ENCODE measurements at places on chromosomes 16 and 17. TPM values are rescaled to one million over a fixed set of nuclear protein-coding genes. Genes with fewer than 3 reads are reported as not detected.

DNA sequence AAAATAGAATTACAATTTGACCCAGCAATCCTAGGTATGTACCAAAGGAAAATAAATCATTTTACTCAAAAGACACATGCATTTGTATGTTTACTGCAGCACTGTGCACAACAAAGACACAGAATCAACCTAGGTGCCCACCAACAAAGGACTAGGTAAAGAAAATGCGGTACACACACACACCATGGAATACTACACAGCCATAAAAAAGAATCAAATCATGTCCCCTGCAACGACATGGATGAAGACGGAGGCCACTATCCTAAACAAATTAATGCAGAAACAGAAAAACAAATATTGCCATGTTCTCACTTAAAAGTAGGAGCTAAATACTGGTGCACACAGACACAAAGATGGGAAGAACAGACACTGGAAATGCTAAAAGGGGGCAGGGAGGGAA is 36.2 kb downstream of the BRD7 start:
- no peak for DNase-seq

GRCh38 chr16:81564421-81564911 is 119.9 kb downstream of the CMIP start:
- no peak for DNase-seq

GRCh38 chr16:11757671-11758545 is 15.3 kb upstream of the TXNDC11 start:
- DNase-seq: no peak

DNA sequence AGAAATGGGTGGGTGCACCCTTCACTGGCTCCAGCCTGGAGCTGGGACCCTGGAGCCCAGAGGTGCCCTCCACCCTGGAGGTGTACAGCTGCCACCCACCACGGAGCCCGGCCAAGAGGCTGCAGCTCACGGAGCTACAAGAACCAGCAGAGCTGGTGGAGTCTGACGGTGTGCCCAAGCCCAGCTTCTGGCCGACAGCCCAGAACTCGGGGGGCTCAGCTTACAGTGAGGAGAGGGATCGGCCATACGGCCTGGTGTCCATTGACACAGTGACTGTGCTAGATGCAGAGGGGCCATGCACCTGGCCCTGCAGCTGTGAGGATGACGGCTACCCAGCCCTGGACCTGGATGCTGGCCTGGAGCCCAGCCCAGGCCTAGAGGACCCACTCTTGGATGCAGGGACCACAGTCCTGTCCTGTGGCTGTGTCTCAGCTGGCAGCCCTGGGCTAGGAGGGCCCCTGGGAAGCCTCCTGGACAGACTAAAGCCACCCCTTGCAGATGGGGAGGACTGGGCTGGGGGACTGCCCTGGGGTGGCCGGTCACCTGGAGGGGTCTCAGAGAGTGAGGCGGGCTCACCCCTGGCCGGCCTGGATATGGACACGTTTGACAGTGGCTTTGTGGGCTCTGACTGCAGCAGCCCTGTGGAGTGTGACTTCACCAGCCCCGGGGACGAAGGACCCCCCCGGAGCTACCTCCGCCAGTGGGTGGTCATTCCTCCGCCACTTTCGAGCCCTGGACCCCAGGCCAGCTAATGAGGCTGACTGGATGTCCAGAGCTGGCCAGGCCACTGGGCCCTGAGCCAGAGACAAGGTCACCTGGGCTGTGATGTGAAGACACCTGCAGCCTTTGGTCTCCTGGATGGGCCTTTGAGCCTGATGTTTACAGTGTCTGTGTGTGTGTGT is 46.8 kb downstream of the IL21R start:
- DNase-seq: no peak

GRCh38 chr16:80938004-80938878 is 68.4 kb downstream of the CMC2 start:
- no peak for DNase-seq

- DNase-seq: no peak
Measured at GRCh38 chr17:48933035-48933434, 11.6 kb downstream of the SNF8 start.

DNA sequence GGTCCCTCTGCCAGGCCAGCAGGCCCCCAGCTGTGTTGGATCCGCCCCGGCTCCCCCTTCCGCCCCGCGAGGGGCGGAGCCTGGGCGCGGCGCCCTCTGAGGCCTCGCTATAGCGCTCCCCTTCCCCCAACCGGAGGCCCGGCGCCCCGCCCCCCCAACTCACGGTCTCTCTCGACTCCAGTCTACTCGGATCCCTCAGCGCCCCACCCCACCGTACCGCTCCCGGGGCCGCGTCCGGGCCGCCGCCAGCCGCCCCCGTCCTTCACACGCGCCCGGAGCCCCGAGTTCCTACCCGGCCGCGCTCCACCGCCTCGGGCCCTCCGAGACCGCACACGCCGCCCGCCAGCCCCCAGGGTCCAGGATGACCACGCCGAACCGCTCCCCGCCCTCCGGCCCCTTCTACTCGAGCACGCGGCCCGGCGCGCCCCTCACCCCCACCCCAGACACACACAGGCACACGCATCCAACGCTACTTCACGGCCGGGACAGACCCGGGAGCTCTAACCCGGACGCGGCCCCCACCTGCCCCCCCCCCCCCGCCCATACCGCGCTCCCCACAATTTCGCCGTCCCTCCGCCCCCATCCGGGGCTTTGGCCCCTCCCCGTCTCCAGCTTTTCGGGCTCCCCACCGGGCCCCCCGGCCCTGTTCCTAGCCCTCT is 1.4 kb downstream of the PHF23 start:
- peak; percentile 93 for DNase-seq

Gene CHST5
- 0.41 TPM for total RNA-seq

DNA sequence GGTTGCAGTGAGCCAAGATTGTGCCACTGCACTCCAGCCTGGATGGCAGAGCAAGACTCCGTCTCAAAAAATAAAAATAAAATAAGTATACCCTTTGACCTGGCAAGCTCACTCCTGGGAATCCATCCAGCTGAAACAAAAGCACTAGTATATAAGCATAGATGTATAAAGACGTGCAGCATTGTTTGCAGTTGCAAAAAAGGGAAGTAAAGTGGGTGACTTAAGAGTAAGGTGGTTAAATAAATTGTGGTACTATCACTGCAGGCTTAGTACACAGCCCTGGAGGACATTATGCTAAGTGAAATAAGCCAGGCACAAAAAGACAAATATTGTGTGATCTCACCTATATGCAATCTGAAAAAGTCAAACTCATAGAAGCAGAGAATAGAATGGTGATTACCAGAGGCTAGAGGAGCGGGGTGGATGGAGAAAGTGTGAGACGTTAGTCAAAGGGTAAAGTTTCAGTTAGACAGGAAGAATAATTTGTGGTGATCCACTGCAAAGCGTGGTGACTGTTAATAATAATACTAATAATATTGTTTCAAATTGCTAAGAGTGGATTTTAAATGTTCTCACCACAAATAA is 113.0 kb downstream of the MYO1D start:
- no peak for DNase-seq

Gene SCN4A
- total RNA-seq: 0.21 TPM

Gene RUNDC3A
- 0.11 TPM for total RNA-seq
